ENCODE measurements at places on chromosomes 1 and 21.

DNA sequence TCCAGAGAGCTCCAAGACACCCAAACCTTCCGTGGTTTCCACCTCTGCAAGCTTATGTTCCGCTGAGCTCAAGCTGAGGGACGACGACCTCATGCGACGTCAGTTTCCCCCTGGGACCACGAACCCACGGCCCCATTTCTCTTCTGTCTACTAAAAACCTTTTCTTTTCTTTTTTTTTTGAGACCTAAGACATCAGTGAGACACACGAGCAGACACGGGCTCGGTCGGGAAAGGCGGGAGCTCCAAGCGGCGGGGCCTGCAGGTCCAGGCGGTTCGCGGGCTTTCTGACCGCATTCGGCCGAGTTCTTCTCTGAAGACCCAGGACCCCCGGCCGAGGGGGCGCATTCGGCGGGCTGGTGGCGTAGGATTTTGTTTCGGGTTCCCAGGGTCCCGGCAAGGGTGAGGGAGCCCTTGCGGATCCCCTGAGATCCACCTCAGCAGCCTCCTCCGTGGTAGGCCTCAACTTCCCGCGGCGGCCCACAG is 402 bp downstream of the C21orf58 start:
- DNase-seq, result no peak

DNA sequence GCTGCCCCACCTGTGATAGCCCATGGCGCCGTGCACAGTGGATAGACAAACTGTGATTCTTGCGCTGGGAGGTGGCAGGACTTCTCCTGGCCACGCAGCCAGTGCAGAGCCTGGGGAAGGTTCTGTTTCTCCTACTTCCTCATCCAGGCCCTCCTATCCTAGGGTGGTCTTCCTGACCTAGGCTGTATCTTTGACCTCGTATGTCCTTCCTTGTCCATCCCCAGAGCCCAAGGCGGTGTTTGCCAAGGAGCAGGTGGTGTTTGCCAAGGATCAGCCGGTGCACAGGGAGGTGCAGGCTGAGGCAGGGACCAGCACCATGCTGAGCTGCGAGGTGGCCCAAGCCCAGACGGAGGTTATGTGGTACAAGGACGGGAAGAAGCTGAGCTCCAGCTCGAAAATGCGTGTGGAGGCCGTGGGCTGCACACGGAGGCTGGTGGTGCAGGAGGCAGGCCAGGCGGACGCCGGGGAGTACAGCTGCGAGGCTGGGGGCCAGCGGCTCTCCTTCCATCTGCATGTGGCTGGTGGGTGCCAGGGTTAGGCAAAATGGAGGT is 63.9 kb downstream of the OBSCN start:
- no peak for DNase-seq

DNA sequence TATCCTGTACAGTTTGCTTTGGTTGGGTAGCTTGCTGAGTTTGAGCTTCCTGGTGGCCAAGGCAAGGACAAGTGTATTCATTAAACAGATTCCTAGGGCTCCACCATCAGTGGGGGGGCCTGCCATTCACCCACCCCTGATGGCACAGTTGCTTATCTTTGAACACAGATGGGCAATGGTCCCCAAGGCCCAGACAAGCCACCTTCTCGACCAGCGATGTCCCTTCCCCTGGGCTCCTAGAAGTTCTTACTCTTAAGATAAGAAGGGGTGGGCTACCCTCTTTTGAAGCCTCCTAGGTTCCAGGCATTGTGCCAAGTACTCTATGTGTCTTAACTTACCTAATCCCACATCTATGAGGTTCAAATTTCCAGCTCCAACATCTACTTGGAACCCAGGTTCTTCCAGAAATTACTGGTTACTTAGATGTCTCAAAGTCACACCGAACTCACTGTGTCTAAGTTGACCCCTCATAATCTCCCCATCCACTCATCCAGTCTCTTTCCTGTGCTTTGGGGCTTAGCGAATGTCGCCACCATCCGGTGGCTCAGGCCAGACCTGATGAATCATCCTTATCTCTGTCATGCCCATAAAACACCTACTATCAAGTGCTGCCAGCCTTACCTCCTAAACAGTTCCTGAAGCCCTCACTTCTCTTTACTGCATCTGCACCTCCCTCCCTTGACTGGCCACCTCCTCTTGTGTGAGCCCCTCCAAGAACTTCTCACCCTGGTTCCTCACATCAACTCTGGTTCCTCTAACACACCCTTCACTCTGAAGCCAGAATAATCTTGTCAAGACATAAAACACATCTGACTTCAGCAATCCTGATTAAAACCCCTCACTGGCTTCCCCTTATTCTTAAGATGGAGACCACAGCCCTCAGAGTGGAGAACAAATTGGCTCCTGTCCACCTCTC is 50.1 kb downstream of the KLHDC7A start:
- DNase-seq, result no peak

DNA sequence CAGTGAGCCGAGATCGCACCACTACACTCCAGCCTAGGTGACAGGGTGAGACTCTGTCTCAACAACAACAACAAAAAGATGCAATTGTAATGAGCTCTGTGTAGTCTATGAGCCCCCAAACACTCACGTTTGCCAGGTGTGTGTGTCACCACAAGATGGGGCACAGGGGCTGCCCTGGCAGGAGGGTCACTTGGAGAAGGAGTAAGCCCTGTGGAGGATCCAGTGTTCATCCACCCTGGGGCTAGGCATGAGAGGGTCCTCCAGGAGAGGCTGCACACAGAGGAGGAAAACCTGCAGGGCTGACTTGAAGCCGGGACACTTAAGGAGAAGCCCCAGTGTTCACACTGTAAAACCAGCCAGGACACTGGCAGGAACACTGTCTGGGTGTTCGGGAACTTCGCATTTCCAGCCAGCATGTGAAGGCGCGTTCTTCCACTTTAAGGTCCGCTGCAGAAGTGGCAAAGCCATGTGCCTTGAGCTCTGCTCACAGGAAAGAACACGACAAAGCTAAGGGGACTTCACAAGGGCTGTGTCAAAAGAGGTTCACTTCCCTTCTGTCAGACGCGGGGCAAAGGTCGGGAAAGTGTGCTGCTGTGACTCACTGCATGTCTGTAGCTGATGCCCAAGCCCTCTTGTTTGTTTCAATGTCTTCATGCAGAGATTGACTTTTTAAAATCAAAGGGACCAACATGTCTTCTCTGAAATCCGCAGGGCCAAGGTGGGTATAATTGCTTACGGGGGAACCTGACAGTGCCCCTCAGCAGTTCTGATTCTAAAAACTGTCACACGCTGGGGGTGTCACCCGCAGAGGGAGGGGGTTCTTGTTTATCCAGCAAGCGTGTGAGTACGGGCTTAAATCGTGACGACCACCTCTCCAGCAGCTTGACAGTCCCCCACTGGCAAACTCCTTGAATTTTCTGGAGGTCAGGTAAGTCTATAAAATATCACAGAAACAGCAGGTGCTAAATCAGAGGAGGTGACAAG is 102.8 kb downstream of the RIPK4 start:
- no peak for DNase-seq

DNA sequence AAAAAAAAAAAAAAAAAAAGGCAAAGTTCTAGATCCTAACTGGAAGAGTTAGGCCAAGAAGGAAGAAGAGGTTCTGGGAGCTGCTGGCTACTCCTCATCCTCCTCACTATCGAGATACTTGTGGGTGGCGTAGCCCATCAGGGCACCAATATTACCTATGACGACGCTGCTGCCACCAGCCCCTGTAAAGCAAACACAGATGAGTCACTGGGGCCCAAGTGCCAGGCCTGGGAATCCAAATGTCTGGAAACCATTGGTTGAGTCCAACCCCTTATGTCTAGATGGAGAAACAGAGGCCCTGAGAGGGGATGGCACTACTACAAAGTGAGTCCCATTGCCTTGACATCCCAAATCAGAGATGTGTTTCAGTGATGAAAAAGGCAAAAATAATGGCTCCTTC is 5.7 kb downstream of the IFI6 start:
- no peak for DNase-seq

GRCh38 chr1:214823311-214824117 is 220.5 kb downstream of the CENPF start:
- DNase-seq, result no peak

DNA sequence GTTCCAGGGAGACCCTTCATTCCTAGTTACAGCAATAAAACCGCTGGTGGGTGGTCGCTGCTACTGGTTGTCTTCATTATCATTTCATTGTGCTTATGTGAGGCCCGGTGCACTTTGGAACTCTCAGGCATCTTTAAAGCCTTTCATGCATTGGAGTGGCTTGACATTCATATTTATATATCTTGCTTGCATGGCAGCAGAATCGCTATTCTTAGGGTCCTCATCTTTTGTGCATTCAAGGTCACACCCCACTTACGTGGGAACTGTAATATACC is 110.1 kb downstream of the ZBTB18 start:
- DNase-seq, result no peak

GRCh38 chr1:62025154-62025553 is 169.5 kb upstream of the L1TD1 start:
- no peak for DNase-seq

DNA sequence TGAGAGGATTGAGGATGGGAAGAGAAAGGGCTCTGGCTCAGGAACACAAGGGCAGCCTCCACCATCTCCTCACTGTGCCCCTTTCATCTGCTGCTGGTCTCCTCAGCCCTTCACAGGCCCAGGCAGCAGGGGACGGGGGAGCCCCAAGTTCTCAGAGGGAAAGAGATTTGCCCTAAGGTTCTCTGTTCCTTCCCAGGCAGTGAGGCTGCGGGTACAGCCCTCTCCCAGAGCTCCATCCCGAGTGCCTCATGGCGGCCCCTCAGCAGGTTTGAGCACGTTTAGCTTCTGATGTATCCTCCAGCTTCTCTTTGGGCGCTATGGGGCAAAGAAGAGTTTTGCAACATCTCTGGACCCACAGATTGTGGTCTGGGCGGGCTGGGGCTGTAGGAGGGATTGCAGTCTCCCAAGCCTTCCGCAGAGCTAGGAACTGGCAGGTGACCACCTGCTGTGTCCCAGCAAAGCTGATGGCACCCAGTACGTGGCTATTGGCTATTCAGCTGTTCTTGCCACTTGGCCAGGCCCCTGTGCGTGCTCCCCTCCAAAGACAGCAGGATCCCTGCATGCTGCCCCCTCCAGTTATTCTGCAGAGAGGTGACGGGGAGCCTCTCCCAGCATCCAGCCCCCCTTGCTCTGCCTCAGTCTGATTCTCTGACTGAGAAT is 10.1 kb downstream of the DISP3 start:
- no peak for DNase-seq

DNA sequence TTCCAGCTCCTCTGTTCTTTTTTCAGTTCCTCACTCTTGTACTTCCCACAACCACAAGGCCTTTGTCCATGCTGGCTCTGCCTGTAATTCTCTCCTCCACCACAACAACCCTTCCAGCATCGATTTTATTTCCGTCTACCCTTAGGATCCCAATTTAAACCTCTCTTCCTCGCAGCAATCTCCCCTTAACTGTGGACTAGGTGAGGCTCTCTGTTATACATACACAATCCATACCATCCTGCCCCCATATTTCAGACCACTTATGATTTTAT is 90.4 kb upstream of the ZC3H11B start:
- DNase-seq, result no peak

GRCh38 chr1:119603695-119604094 is 44.4 kb downstream of the ZNF697 start:
- DNase-seq, result no peak

DNA sequence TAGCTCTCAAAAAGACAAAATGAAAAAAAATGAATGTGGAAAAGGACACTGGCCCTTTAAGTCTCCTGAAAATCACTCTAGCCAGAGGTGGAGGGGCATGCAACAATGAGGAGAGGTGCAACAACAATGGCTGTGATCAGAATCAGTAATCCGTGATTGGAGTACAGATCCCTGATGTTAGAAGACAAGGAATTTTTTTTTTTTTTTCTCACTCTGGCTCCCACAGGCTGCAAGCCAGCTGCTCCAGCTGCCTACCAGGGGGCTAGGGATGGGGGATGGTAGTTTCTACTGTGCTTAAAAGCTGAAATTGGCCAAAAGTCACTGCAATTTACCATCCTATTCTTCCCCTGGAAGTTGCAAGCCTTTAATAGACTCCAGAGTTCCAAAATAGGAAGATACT is 54.5 kb downstream of the STYXL2 start:
- no peak for DNase-seq

DNA sequence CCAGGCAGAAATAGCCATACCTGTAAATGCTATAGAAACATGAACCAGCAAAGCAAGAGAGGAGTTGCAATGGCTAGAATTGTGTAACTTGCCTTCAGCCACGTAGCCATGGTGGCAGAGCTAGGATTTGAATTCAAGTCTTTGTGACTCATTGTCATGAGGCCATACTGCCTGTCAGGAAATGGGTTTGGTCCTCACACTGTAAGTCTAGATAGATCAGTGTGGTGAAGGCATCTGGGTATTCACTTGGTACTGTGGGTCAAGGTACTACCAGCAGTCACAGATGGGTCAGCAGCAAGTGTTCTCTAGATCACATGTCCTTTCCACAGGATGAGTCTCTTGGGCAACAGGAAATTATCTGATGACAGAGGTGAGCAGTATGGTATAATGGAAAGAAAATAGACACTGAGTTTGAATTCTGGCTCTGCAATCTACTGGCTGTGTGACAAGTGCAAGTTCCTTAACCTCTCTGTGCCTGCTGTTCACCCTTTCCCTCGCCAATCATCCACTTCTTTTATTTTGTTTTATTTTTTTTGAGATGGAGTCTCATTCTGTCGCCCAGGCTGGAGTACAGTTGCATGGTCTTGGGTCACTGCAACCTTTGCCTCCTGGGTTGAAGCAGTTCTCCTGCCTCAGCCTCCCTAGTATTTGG is 36.9 kb downstream of the FGGY start:
- DNase-seq, result no peak

GRCh38 chr1:47323599-47324031 is 9.7 kb upstream of the STIL start:
- DNase-seq, result no peak

- DNase-seq, result no peak
These were observed 8.8 kb upstream of the COG2 start for GRCh38 chr1:230633469-230633868.

DNA sequence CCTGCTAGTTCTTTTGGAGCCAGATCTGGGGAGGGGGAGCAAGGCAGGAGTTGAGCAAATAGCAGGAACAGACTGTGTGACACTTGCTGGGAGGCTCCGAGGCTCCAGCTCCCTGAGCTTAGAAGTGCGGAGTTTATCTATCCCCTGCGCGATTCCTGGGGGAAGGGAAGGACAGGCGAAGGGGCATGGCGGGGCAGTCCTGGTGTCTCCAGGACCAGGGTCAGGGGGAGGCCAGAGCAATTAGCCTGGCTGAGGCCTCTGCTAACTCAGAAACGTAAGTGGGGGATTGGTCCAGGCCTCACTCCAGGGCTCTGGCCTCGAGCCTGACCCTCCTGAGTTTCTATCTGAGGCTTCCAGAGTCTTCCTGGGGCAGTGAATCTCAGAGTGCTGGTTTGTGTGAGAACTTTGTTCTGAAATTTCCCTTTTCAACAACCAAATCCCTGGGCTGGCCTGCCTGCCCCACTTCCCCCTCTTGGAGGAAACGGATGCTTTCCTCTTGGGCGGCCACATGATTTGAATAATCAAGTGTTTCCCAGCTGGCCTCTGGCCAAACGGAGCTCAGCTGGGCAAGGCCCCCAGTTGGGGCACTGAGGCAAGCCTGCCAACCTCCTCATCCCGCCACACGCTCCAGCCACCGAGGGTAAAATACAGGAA is 15.6 kb downstream of the ALPL start:
- DNase-seq, result no peak

Data from stromal cell of bone marrow (primary cell).